ENCODE measurements at places on chromosomes 3 and 15.

DNA sequence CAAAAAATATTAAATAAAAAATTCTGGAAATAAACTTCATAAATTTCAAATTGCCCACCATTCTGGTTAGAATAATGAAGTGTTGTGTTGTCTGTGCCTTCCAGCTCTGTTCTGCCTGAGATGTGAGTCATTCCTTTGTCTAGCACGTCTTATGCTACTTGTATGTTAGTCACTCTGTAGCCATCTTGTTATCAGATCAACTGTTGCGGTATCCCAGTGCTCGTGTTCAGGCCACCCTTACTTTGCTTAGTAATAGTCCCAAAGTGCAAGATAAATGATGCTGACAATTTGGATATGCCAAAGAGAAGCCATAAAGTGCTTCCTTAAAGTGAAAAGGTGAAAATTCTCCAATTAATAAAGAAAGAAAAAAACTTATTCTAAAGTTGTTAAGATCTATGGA is 527.5 kb downstream of the NAALADL2 start:
- H3K36me3 ChIP-seq = no peaks in the 10 kb centered on the region
- H3K4me3 ChIP-seq = no peak overlapping the region
- H3K4me1 ChIP-seq = no peaks in the 10 kb centered on the region
- no peak overlapping the region for H3K27ac ChIP-seq

GRCh38 chr3:42226470-42227425 is 39.2 kb downstream of the CCK start:
- no peak overlapping the region for H3K27ac ChIP-seq
- H3K27me3 ChIP-seq = no peaks in the 10 kb centered on the region
- H3K4me3 ChIP-seq = no peak overlapping the region
- no peak for DNase-seq
- no peaks in the 10 kb centered on the region for H3K4me1 ChIP-seq

GRCh38 chr15:92393071-92393979 is at the start of gene ST8SIA2:
ST8SIA2 (plus strand) TSS chr15:92393881; CDS start chr15:92394065, 184 bp downstream.
- no peak for DNase-seq
- H3K36me3 ChIP-seq = no peaks in the 10 kb centered on the region
- H3K27ac ChIP-seq = no peak within 1 kb of the TSS
- H3K27me3 ChIP-seq = peaks cover 44% of the 10 kb centered on the region

GRCh38 chr3:188824566-188824965 is 347.2 kb upstream of the TPRG1 start:
- no peaks in the 10 kb centered on the region for H3K27me3 ChIP-seq
- no peaks in the 10 kb centered on the region for H3K36me3 ChIP-seq
- DNase-seq = no peak
- no peak overlapping the region for H3K27ac ChIP-seq
- no peak overlapping the region for H3K4me3 ChIP-seq

Data from PC-9 (cell line).